IMR-90 (cell line): ENCODE measurements at places on chromosomes 4 and X.
A peak's percentile ranks its signal among the peaks of the same experiment; 100 is the strongest.

- DNase-seq = no peak
Observed at GRCh38 chrX:151712253-151712652, 3.6 kb upstream of the FATE1 start.

DNA sequence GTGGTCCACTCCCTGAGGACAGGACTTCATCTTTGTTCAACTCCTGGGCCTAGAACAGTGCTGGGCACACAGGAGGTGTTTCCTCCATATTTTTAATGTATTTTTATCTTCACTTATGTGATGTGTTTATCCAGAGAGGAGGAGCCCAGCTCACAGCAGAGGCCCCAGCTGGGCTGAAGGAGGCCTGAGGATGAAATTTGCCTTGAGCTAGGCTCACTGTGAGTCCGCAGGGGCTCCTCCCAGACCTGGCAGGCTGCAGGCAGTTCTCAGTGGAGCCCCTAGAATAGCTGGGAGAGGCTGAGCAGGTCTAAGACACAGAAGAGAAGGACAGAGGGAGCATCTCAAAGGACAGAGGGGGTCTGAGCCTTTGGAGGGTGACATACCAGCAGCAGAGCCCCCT is 26.8 kb downstream of the C4orf50 start:
- DNase-seq = no peak

GRCh38 chr4:156825074-156825473 is 146.5 kb downstream of the PDGFC start:
- no peak for DNase-seq

DNA sequence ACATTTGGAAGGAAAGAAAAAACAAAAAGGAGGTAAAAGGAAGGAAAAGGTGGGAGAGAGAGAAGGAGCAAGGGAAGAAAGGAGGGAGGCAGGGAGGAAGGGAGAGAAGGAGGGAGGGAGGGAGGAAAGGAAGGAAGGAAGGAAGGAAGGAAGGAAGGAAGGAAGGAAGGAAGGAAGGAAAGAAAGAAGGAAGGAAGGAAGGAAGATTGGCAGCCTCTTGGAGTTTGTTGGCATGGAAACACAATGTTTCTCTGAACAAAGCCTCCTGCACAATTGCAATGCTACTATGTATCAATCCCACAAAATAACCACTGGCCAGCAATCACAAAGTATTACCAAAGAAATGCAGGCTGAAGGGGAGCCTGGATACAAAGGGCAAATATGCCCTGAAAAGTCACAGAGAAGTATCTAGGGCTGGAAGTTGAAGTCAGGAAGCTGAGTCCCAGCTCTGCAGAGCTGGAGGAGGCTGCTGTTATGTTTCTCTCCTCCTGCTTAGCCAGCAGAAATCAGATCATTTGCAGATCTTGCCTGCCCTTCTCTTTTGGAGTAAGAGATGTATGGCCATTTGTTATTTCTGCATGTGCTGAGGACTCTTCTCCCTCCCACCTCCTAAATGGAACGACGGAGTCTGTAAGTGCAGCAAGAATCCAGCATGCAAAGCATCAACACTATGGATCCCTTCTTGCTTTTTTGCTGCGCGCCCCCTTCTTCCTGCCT is 195.9 kb upstream of the LDB2 start:
- no peak for DNase-seq

GRCh38 chr4:77123411-77123810 is 33.6 kb upstream of the CCNG2 start:
- DNase-seq = no peak

GRCh38 chrX:110215411-110215810 is 102.5 kb downstream of the AMMECR1 start:
- DNase-seq = peak; percentile 14

DNA sequence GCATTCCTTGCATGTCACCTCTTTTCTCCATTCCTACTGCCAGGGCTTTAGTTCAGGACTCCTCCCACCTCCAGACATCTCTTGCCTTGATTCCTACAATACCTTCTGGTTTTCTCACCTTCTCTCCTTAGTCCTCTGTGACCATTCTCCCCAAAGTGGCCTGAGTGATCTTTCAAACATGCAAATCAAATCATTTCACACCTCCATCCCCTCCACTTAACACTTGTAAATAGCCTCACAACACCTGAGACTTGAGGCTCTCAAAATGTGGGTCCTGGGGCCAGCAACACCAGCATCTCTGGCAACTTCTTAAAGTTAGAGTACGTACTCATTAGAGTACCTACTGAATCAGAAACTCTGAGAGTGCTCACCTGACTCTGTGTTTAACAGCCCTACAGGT is 68.4 kb downstream of the RTL9 start:
- no peak for DNase-seq

DNA sequence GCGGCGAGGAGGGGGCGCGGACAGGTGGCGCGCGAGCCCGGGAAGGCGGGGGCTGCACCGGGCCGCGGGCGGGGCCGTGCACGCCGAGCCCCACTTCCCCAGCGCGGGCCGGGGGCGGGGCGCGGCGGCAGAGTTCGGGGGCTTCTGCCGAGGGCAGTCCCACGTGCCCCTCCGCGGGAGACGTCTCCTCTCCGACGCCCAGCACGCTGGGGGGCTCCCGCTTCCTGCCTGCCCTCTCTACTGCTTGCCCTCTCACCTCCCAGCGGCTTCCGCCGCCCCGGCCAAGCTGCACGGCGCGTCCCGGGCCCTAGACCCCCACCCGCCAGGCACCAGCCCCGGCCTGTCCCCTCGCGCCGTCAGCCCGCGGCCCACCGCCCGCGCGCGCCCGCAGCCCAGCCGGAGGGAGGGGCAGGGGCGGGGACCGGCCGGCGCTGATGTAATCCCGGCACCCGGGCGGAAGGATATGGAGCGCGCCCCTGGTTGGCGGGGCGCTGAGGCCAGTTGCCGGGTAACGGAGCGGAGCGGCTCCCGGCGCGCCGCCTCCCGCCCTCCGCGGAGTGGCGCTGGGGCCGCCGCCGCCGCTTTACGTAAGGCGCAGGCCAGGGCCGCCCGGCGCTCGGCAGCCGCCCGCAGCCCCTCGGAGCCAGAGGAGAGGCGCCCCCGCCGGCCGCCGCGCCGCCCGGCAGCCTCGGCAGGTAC is at the start of gene KIAA0232:
TSS of gene KIAA0232 (plus strand) at position 581 of the 699 bp plus-strand sequence. CDS start 41,727 bp downstream, outside the sequence.
- DNase-seq = peak; percentile 93

DNA sequence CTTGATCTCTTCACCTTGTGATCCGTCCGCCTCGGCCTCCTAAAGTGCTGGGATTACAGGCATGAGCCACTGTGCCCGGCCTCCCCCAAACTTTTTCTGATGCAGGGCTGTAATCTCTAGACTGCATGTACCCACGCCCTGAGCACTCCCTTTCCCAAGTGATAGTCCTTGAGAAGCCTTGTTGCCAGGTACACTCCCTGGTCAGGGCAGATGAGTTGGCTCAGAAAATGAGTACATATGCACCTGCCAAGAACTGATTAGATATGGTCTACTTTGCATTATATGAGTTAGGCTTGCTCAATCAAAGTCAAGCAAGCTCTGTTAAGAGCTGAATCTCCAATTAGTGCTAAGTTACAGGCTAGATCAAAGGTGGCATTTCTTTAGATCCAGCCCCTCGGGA is 20.3 kb downstream of the APOO start:
- no peak for DNase-seq

- no peak for DNase-seq
Observed at GRCh38 chr4:186757696-186758355, 34.2 kb upstream of the FAT1 start.

DNA sequence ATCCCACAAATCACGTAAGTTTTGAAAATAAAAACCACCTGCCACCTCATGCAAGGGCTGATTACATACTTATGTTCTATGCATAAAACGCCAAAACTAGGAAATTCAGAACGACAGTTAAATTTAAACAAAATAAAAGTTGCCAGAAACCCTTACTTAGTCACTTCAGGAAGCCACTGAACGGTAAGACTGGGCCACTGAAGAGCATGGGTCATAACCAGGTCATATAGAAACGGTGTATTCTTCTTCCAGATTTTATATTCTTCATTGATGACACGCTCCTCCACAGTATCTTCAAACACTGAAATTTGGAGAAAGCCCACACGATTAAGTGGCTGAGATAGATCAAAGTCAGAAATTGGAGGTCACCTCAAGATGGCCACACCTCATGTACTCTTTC is 1.2 kb downstream of the RBBP7 start:
- DNase-seq = no peak

DNA sequence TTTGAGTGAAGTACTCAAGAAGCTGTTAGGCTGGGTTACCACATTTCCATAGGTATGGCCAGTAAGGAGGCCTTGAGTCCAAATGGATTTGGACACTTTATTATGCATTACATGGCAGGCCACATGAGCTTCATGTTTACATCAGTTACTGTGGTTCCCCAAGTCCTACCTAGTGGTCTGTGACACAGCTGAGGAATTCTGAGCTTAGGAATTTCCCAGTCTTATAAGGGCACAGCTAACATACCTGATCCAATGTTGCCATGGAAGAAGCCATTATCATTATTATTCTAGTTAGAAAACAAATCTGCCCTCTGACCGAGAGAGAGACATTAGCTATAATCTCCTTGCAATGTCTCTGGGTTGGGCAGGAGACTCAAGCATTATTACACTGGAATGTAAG is 174.4 kb upstream of the NUDT10 start:
- no peak for DNase-seq

- no peak for DNase-seq
Observed at GRCh38 chrX:35251226-35251625, 308.6 kb downstream of the FAM47B start.

GRCh38 chr4:39543034-39543433 is 15.8 kb upstream of the UGDH start:
- DNase-seq = no peak

DNA sequence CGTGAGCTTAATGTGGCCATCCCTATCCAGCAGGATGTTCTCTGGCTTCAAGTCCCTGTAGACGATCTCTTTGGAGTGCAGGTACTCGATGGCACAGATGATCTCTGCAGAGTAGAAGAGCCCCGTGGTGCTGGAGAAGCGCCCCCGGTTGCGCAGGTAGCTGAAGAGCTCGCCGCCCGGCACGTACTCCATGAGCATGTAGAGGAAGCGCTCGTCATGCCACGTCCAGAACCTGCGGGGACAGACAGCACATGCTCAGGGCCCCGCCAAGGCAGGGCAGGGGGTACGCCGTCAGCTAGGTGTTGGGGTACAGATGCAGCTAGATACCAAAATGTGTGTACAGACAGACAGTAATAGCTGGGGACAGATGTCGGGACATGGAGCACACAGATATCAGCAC is 58.3 kb downstream of the PRKX start:
- DNase-seq = no peak

GRCh38 chr4:45621971-45622370 is 501.9 kb downstream of the GABRG1 start:
- no peak for DNase-seq

DNA sequence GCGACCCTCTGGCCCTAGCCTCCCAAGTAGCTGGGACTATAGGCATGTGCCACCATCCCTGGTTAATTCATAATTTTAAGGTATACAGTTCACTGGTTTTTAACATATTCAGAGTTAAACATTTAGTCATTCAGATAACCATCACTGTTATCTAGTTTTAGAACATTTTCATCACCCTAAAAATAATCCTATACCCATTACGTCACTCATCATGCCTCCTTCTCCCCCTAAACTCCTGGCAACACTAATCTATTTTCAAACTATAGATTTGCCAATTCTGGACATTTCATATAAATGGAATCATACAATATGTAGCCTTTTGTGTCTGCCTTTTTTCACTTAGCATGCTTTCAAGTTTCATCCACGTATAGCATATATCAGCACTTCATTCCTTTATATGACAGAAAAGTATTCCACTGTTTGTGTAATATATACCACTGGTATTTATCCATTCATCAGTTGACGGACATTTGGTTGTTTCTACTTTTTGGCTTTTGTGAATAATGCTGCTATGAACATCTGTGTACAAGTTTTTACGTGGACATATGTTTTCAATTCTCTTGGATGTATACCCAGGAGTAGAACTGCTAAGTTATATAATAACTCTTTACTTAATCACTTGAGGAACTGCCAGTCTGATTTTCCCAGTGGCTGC is 32.0 kb upstream of the RPS3A start:
- peak; percentile 8 for DNase-seq

- DNase-seq = peak; percentile 58
Observed at GRCh38 chr4:5500165-5500564, 208.2 kb downstream of the EVC2 start.

GRCh38 chrX:120306630-120307029 is 4.6 kb downstream of the TMEM255A start:
- DNase-seq = no peak

- DNase-seq = no peak
Observed at GRCh38 chrX:130083656-130084382, 26.5 kb downstream of the ELF4 start.

DNA sequence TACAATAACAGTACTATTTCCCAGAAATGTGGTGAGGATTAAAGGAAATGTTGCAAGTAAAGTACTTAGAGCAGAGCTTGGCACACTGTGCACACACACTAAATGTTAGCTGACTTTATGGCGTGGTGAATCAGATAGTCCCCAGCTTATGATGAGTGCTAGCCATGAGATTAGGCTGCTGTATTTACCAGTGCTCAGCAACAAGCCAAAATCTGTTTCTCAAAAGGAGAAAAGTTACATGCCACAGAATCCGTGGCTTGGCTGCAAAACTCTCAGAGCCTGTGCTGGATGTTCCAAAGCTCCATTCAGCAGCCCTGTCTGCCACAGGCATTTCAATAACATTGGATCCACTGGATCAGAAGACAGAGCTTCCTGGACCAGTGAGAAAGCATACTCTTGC is 12.8 kb upstream of the STBD1 start:
- no peak for DNase-seq

DNA sequence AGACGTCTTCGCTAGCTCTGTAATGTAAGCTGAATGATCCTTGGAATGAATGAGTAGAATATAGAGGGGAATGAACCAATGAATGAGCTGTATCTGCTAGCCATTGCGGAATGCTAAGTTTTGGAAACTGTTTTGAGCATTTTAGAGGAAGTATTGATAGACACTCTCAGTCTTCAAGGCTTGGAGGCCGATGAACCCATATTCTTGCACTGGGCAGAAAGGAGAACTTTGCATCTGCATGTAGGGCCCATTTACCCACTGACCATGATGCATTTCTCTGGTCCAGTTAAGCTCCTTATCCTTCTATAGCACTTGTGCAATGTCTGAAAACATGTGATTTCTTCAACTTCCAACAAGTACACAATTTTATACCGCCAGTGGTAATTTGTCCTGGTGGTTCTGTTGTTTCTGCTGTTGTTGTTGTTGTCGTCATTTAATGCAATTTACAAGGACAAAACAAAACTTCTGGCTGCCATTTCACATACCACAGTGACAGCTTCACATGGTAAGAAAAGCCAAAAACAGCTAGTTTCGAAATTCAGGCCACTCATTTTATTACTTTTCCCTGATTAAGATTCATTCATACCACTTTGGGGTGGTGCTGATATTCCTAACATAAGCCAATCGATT is 85.0 kb upstream of the MTM1 start:
- no peak for DNase-seq

DNA sequence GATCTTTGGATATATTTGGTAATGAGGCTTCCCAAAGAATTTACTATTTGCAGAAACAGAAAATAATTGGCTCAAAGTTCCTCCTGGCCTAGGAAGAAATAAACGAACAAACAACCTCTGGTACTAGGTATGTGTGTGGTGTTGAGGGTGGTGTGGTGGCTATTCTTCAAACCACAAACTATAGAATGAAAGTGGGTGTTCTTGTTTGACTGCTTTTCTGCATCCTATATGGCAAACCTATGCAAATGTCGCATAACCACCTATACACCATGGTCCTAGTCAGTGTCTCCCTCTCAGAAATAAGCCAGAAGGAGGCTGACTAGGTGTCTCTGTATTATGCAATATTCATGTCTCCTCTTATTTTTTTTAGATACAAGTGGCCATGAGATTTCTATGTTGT is 106.6 kb upstream of the PCDH18 start:
- DNase-seq = no peak

- DNase-seq = peak; percentile 47
Observed at GRCh38 chr4:107379054-107379869, 340.8 kb downstream of the PAPSS1 start.
